Umbilical cord (tissue), 2 donors: ENCODE measurements at places on chromosomes 2 and 18.

DNA sequence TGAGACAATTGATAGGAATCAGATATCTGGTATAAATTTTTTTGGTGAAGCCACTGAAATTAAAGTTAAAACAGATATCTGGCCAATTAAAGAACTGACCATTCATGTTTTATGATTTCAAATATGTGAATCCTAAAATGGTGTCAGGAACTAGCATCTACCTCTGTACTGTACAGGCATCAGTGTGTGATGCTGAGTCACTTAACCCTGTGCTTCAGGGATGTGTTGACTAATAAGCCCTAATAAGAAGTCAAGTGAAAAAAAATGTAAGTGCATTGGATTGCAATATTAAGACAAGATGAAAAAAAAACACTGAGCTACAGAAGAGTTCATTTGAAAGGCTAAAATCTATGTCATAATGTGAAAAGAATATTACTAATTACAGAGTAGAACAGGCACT lies 9.1 kb upstream of the UNC80 start:
- no peak for DNase-seq

DNA sequence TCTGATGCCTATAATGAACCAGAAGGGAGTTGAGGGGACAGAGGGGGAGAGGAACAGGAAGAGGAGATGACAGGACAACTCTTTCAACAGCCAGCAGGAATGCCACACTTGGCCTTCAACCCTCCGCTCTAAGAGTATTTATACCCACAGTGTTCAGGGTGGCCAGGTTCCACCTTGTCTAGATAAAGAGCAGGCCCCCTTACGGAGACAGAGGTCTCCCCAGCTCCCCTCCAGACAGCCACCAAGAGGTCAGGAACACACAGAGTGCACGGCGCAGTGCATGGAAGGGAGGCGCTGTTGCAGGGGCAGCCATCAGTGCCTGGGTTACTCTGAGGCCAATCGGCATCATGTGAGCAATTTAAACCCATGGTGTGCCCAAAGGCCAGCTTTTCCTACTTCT lies 176.9 kb downstream of the SMAD7 start:
- no peak for DNase-seq

GRCh38 chr2:132627536-132627935 lies 42.5 kb downstream of the LYPD1 start:
- peak; percentile 35 for DNase-seq

DNA sequence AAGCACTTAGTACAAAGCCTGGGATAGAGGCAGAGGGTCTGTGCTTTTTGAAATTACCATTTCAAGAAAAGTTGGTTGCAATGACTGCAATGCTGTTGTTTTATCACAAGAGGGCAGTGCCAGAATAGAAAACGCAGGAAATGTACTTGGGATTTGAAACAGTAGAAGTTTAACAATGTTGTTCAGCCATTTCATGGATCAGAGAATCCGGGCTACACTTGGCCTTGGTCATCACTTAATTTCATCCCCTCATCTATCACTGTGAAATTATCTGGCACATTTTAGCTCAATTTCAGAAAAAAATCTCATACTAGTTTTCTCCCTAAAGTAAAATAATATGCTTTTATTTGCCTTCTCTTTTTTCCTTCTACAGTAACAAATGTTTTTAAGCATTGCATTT lies 70.8 kb downstream of the RAPGEF4 start:
- DNase-seq, result peak; percentile 58

DNA sequence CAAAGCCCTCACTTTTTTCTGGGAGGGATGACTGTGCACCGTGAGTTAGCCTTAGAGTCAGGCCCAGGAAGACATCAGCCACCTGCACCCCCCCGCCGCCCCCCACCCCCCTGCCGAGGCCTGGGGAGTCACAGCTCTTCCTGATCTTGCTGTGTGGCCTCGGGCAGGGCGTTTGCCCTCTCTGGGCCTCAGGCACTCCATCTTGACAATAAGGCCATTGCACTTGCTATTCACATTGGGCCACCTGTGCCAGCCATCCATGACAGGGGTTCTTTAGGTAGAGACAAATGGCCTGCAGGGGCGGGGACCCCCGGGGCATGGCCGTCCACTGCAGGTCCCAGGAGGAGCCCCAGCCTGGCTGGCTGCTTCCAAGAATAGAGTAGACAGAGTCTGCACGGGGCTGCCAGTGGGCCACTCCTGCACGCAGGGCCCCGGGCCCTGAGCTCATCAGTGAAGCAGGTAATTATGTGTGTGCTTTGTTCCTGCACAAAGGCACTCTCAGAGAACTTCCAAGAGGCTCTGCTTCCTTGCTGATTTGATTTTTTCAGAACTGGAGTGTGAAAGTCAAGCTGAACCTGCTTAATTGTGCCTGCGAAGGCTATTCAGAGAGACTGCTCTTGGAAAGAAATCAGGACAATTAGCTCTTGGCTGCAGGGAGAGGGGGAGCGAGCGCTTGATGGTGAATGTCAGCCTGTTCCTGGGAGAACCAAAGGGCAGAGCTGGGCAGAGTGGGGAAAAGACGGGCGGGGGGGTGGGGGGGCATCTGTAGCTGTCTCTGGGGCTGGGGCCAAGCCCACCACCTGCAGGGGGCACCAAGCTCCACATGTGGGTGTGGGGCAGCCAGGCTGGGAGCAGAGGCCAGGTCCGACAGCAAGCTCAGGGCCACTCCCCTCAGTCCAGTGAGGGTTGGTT lies 40.3 kb downstream of the RRM2 start:
- no peak for DNase-seq

DNA sequence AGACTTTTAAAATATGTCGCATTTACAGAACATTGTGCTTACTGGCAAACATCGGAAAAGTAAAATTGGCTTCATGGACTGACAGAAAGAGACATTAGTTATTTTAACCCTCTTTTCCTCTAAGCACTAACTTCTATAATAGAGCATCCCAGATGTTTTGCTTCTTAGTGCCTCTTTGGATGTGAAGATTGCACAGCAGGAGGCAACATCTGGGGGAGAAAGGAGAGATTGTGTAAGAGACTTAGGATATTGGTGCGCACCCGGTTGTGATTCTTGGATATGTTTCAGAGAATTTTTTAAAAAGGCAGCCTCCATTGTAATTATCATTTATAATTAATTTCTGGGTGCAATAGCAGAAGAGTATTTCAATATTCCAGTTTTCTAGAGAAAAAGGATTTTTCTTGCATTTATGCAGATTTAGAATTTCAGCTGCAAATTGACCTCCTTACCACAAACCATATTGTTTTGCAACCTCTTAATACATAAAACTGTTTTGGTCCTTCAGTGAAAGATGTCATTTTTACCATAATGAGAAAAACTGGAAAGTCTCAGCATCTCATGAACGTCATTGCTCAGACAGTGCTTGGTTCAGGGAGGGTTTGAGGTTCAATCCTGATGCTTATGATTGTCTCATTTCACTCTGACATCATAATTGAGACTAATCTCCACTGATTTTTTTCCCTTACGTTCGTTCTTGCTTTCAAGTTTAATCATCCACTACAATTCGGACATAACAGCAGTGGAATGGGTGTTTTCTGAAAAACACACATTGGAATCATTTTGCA lies 404.3 kb downstream of the ZNF521 start:
- DNase-seq, result no peak

- DNase-seq, result no peak
Measured at GRCh38 chr2:38486213-38487026, 109.3 kb upstream of the ATL2 start.

DNA sequence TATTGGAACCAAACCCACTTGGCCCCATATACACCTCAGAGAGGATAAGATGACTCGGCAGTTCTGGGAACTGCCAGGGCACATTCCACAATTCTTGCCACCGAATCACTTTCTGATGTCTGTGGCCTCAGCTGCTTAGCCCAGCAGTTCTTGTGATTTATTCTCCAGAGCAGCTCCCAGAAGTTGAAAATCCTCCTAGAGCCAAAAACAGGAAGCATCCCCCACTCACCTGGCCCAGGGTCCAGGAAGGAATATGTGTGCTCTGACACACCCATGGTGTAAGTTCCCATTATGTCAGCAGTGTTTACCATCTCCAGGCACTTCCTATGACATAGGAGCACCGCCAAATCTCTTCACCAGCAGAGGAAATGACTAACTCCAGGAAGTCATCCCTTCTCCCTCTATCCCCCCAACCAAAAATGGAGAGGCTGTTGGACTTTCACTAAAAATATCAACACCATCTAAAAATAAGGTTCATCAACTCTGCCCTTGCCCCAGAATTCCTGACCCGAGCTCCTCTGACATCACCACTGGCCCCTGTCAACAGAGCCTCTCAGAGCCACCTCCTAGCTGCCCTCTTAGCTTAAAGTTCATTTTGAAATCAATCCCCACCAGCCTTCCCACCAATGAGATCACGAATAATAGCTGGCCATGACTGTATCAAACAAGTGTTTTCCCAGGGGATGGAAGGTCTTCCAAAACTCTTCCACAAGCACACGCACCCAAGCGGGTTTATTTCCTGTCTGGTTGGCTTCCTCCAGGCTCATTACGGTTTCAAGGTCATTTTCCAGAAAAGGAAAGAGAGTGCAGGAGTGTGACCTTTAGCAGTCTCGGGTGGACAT lies 223.1 kb upstream of the PARD3B start:
- no peak for DNase-seq

- DNase-seq, result no peak
Measured at GRCh38 chr2:156329031-156329926, 3.2 kb downstream of the NR4A2 start.

- DNase-seq, result no peak
Measured at GRCh38 chr2:214836568-214836967, 27.1 kb upstream of the BARD1 start.

DNA sequence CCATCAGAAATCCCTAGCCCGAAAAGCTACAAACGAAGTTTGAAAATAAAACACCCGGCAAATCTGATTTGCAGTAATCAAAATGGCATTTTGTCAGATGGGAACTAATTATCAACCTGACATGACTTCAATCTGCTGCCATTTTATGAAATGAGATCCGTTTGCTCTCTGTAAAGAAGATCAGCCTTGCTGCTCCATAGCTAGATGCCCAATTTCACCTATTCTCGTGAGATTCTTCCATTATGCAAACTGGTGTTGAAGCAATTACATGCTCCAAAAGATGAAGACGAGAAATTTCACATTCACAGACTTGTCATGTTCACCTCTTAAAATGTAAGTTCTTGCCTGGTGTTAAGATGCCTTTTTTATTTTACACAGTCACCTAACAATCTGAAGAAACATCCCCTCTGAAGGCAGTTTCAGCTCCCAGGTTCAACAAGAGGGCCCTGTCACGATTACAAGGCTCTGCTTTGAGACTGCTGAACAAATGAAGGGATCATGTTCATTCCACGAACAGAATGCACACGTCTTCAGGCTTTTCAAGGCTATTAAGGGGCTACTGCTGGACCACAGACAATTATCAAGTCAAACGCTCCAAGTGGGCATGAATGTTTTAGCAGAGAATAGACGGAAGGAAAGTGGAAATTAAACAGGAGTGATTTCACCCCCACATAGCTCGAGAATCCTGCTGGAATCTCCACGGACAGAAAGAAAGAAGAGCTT lies 172.6 kb upstream of the PID1 start:
- no peak for DNase-seq

DNA sequence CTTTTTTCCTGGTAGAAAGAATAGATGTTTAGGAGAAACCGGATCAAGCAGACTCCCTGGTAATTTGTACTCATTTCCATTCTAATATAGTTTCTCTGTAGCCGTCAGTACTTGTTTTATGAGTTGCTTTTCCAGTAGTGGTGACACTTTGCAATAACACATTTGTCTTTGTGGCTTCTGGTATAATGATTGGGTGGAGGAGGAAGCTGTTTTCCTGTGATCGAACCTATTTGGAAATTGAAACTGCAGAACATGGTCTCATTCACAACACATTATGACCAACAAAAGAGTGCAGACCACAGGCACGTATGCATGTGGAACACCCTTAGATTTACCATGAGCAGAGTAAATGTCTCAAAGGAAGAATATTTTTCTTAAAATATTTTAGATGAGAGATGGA lies 7.6 kb upstream of the SERPINB12 start:
- peak; percentile 2 for DNase-seq

DNA sequence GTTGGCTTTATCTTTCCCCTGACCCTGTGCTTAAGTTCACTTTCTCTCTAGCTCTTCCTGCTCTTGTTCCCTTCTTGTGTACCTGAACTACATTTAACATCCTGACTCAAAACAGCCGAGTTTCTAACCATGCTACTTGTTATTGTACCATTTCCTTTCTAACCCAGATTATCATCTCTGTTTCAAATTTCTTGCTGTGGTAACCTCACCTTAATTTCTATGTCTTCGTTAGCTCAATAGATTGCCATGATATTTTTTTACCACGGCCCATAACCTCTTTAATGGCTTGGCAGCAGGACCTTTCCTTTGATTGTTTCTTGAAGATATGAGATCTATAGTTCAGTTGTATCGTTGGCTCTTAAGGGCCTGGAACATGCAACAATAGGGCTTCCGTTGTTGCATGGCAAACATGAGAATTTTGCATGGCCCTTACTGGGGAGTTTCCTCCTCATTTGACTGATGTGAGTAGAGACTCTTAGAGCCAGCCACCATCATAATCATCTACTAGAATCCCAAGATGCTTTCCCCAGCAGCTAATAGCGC lies 11.1 kb downstream of the CFAP36 start:
- no peak for DNase-seq

- no peak for DNase-seq
Measured at GRCh38 chr2:98839292-98839691, 96.7 kb downstream of the CRACDL start.

- DNase-seq, result no peak
Measured at GRCh38 chr18:25446972-25447371, 95.0 kb upstream of the ZNF521 start.

DNA sequence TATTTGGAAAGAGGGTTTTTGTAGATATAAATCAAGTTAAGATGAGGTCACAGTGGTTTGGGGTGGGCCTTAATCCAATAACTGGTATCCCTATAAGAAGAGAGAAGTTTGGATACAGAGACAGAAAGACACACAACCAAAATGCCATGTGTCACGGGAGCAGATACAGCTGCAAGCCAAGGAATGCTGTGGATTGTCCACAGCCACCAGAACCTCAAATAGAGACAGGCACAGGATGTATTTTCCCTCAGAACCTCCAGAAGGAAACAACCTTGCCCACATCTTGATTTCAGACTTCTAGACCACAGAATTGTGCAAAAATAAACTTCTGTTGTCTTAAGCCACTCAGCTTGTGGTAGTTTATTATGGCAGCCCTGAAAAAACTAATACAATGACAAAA lies 105.5 kb downstream of the GCA start:
- no peak for DNase-seq

- no peak for DNase-seq
Measured at GRCh38 chr2:145339646-145340045, 819.7 kb upstream of the ZEB2 start.

GRCh38 chr2:196601430-196602306 lies 37.8 kb upstream of the CCDC150 start:
- DNase-seq, result peak; percentile 79

DNA sequence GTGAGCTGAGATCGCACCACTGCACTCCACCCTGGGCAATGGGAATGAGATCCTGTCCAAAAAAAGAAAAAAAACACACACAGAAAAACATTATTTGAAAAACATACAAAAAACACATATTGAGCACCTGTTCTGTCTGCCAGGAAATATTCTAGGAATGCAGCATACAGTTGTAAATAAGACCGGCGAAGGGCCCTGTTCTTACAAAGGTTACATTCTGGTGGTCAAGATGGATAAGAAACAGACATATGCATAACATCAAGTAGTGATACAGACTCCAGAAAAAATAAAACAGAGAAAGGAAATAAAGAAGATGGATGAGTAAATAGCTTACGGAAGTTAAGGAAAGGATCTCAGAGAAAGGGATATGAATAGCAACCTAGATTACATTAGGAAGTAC lies 159.8 kb downstream of the GALNT3 start:
- DNase-seq, result peak; percentile 10
